ENCODE measurements at places on chromosomes 7 and 10.

DNA sequence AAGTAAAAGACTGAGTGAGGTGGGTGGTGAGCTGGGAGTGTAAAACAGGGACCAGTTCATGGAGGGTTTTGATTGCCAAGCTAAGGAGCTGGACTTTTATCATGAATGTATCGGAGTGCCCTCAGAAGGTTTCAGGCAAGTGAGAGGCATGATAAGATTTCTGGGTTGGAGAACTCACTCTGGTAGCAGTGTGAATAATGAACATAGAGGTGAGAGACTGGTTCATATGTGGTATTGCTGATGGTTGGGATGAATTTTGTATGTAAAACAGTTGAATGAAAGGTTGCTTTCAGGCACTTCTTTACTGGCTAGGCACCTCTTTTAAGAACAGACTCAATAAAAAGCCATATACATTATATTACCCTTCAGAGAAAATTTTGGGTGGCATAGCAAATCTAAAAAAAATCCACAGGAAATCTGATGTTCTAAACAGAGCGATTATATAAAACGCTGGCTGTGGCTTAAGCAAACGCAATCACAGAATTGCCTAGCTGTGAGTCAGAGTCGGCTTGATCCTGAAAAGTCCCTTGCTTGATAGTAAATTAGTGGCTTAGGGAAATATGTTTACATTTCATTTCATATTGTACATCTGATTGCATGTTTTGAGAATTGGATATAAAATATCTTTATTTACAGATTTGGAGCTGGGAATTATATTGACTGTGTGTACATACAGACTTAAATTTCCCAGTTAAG is 92.9 kb upstream of the HDAC9 start:
- DNase-seq = no peak

DNA sequence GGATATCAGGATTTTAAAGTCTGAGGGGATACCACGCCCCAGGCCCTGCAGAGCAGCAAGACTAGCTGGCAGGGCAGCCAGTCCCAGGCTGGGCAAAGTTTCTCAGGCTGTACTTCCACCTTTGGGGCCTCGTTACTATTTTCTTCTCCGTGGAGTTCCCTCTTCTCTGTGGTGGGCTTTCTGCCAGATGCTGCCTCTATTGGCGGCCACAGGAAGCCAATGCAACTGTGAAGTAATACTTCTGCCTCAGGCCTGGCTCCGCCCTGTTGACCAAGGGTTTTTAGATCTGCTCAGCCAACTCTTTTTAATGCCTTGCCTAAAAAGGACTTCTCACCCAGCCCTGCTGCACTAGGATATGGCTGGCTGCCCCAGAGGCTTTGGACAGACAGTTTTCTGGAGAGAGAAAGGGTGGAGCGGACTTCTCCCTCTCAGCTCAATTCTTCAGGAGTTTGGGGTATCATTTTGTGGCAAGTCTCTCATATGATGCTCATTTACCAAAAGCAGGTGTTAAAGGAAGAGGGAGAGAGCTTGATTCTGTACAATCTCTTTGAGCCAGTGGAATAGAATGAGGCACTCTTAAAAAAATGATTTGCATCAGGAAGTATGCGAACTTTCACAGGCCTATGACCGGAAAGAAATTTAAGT is 67.4 kb downstream of the HHEX start:
- no peak for DNase-seq

DNA sequence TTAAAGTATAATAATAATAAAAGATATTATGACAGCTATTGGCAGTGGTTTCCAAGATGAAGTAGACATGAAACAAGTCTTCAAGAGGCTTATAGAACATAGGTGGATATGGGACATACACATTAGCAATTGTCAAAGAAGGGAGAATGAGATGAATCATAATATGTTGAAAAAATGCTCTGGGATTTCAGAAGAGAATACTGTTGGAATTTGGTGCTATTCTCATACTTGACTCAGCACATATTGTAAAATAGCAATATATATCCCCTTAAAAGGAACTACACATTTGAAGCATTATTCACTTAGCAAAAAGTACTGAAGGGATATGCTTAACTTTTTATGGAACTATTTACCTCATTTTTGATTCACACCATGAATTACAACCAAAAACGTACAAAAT is 577.2 kb upstream of the PCDH15 start:
- no peak for DNase-seq

- no peak for DNase-seq
Observed at GRCh38 chr10:55500931-55501559, 700.0 kb upstream of the PCDH15 start.

DNA sequence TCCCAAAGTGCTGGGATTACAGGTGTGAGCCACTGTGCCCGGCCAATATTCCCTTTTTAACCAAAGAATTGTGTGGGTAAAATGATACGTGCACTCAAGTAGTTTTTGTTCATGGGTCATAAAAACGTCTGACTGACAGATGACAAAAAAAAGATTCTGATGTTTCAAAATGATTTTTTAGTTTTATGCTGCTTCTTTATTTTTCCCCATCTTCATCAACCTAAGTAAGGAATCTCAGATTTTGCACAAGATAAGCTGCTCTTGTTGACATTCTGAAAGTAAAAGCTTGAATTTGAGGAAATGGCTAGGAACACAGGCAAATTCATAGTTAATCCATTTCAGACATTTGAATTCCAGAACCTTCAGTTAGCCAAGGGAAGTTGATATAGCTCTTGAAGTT is 526.1 kb upstream of the NRP1 start:
- no peak for DNase-seq

DNA sequence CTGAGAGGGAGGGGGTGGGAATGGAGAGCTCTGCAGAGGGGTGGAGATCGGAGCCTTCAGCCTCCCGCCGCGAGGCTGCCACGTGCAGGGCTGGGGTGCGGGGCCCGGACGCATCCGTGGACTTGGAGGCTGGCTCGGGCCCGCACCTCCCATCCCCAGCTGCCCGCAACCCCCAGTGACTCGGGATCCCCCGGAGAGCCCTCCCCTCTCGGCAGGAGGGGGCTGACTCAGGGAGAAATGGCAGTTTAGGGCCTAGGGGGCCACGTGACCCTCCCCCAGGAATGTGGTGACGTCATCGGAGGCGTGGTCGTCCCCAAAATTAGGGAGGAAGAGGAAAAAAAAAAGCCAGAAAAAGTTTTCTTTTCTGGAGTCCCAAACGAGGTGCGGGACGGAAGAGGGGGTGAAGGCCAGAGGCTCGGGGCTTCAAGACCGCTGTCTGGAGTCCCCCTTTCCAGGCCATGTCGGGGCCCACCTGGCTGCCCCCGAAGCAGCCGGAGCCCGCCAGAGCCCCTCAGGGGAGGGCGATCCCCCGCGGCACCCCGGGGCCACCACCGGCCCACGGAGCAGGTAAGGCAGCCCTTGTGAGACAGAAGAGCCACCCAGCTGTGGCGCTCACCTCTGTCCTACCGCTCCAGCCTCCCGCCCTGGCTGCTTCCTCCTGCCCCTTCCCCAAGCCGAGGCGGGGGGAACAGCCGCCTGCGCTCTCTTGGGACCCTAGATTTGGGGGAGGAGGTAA is at the start of gene TRIP6:
TSS of gene TRIP6 (plus strand) at position 348 of the 736 bp plus-strand sequence. CDS start at position 459, 111 bp downstream.
- DNase-seq = no peak

DNA sequence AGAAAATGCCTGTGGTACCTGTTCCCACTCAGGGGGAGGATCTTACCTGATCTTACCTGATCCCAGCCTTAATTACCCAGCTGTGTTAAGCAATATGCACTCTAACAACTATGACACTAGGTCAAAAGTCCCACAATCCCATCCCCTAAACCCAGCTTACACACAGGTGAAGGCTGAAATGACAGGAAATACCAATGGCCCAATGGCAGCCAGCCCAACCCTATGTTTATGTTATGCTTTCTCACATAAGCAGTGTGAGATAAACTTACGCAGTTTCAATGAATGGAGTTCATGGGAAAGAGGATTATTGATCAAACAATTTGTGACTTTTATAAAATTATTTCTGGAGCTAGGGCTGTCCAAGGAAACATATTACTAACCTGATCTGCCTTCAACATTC is 91.9 kb downstream of the GPAM start:
- DNase-seq = no peak

- no peak for DNase-seq
Observed at GRCh38 chr7:127658970-127659630, 7.1 kb downstream of the SND1 start.

- DNase-seq = no peak
Observed at GRCh38 chr7:52311886-52312285, 723.5 kb upstream of the POM121L12 start.

- DNase-seq = no peak
Observed at GRCh38 chr7:102891693-102892261, 21.0 kb upstream of the LRRC17 start.

GRCh38 chr7:116799916-116800315 is 62.5 kb upstream of the CAPZA2 start:
- DNase-seq = no peak

DNA sequence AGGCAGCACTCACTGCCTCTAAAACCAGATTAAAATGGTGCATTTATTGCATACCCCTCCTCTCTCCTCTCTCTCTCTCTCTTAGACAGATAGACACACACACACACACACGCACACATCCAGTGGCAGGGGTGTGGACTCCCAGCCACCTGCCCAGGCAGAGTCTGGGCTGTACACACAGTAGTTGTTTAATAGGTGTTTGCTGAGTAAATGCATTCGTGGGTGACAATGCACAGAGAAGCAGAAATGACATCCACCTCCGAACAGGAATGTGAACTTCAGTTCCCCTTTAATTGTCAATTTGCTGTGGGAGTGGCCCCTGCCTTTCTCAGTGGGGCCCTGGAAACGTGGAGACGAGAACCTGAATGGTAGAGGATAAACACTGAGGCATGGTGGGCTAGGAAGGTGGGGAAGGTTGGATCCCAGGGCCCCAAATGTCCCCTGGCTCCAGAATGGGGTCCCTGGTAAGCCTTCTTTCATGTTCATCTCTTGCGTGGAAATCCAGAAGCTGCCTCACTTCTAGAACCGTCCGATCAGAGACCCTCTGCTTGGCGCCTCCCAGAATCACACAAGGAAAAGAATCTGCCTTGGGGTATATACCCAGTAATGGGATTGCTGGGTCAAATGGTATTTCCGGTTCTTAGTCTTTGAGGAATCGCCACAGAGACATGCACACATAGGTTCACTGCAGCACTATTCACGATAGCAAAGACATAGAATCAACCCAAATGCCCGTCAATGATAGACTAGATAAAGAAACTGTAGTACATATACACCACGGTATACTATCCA is 58.5 kb upstream of the ECHDC3 start:
- no peak for DNase-seq

GRCh38 chr7:1144269-1144771 is 15.7 kb downstream of the ZFAND2A start:
- no peak for DNase-seq

- no peak for DNase-seq
Observed at GRCh38 chr10:93090619-93091018, 16.9 kb downstream of the CYP26A1 start.

- DNase-seq = no peak
Observed at GRCh38 chr7:137354961-137355360, 11.4 kb upstream of the PTN start.

DNA sequence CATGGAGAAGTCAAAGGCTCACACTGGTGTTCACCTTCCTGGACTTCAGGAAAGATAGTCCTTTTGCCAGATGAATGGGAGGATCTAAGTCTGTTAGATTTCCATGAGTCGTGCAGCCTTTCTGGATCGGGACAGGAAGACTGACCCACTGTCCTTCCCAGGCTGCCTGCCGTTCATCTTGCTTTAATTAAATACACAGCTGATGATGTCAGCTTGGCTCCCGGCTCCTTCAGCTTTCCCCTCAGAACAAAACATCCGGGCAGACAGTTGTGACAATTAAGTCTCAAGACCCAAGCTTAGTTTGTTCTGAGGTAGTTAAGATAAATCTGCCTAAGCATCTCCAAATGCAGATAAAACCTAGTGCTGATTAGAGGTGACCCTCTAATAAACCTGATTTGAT is 58.6 kb downstream of the AUTS2 start:
- DNase-seq = no peak

GRCh38 chr10:86648704-86649427 is 5.5 kb upstream of the OPN4 start:
- no peak for DNase-seq

GRCh38 chr10:126065751-126066377 is 169.5 kb downstream of the FANK1 start:
- DNase-seq = no peak

DNA sequence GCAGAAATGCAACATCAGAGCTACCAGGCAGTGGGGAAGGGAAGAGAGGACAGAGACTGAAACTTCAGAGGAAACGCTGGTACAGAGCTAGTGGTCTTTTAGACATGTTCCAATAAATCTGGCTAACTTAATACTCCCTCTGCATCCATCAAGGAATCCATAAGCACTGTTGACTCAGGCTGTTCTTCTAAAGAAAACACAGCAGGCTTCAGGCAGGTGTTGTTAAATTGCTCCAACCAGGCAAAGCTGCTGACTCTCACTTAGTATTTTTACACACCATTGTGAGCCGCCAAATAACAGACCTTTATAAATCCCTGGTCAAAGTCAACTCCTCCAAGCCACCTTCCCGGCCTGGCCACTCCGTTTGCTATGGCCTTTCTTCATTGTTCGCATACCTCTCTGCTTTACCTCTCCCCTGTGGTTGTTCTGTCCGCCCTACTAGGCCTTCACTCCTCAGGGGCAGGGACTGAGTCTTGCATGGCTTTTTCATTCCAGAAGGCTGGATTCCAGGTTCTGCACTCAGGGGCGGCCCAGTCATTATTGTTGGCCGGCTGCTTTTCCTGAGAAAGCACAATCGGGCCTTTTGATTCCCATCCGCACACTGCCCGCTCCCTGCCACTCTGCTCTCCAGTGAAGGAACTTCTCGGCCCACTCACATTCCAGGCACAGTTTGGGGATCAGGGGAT is 18.4 kb downstream of the CREB3L2 start:
- DNase-seq = no peak

DNA sequence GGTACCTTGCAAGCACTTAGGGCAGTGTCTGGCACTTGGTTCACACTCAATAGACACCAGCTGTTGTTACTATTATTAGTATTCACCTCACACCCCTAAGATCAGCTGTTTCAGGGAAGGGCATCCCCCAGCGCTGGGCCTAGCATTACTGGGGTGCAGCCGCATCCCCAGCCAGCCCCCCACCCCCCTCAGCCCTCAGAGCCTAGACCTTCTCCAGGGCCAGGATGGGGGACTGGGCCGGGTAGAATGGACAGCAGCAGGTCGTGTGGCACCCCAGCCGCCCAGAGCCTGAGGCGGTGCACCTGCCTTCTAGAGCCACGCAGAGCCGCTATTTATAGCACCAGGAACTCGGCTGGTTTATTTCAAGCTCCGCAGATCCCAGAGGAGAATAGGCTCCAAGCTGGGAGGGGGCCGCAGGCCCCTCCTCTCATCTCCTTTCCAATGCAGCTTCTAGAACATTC is 60.5 kb downstream of the GTF2IRD1 start:
- DNase-seq = no peak

DNA sequence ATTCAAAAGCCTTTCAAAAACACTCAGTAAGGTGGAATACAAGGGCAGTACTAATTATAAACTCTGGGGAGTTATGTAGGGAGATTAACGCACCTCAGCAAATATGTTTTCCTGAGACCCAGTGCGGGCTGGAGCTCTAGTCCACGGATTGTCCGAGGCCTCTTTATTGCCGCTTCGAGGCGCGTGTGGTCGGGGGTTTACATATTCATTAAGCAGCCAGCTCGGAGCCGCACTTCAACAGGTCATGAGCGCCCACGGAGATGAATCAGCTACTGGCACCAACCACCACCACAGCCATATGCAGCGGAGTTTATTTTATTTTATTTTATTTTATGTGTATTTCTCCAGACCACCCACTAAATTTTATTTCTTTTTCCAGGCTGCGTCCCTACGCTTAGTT is 195.9 kb upstream of the ADARB2 start:
- DNase-seq = no peak

- DNase-seq = no peak
Observed at GRCh38 chr7:4734587-4735345, 40.7 kb upstream of the AP5Z1 start.

- DNase-seq = no peak
Observed at GRCh38 chr7:74097937-74098614, 14.5 kb downstream of the LIMK1 start.

GRCh38 chr7:74501298-74501697 is 47.6 kb downstream of the GTF2IRD1 start:
- no peak for DNase-seq

Data from activated CD8-positive, alpha-beta memory T cell treated with anti-CD3 and anti-CD28 coated beads for 1 hour (primary cell).